ENCODE measurements at places on chromosomes 2 and 18.

DNA sequence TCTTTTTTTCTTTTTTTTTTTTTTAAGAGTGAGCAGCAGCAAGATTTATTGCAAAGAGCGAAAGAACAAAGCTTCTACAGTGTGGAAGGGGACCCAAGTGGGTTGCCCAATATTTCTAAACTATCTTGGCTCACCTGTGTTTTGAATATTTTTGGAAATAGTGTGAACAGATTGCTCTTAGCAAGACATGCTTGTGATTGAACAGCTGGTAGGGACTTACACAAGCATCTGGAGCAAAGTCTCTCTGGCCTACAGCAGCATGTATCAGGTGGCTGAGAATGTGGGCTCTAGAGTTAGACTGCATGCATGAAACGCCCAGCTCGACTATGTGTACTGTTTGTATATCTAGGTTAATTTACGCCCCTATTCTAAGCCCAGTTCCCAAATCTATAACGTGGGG lies 40.3 kb upstream of the FBXO11 start:
- DNase-seq: no peak

GRCh38 chr2:2057125-2057721 lies 273.9 kb downstream of the MYT1L start:
- DNase-seq: no peak

DNA sequence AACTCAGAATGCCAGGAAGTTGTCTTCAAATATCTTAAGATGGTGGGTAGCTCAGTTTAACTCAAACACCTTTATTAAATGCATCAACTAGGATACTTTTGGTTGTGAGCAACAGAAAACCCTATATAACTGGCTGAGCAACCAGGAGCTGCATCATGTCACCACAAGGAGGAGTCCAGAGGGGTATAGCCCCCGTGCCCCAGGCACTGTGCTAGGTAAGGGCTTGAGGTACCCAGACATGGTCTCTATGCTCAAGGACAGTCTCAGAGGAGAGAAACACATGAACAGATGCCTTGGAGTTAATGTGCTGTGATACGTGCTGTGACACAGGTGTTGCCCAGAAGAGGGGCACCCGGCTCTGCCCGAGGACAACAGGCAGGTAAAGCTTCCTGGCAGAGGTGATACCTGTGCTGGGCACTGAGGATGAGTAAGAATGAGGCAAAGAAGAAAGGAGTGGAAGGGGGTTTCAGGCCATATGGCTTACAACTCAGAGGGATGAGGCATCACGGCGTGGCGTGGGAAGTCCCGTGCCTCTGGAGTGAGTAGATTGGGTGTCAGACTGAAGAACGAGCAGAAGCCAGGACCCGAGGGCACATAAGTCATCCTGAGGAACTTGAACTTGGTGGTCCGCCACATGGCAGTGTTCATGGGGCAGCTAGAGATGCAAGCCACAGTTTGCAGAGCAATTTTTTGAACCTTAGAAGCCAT lies 32.0 kb upstream of the CAB39 start:
- peak; percentile 48 for DNase-seq

GRCh38 chr2:129892360-129892759 lies 87.1 kb upstream of the RAB6C start:
- no peak for DNase-seq

DNA sequence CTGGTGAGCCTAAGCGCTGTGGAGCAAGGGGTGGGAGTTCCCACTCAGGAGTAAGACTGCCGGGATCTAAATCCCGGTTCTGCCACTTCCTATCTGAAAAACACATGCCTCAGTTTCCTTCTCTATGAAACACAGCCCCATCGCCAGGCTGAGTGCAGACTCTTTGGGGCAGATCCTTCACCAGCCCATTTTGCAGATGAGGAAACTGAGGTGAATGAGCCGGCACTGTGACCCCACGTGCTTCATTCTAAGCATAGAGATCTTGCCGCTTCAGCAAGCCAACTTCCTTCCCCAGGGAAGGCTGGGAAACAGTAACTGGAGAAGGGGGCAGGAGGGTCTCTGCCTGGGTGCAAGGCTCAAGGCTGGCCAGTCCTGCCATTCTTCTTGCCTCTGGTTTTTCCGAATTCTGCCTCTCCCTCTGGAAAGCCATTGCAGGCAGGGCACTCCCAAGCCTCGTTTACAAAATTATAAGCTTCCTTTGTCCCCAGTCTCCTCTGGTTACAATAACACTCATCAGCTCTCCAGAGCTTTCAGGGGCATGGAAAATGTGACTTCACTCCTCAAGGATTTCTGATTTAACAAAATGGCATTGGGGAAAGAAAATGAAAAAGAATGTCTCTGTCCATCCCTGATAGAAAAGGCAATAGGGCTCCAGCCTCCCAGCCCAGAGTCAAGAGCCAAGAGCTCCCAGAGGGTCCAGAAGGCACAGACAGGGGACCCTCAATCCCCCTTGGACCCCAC lies 249.2 kb downstream of the TNS1 start:
- DNase-seq: no peak

DNA sequence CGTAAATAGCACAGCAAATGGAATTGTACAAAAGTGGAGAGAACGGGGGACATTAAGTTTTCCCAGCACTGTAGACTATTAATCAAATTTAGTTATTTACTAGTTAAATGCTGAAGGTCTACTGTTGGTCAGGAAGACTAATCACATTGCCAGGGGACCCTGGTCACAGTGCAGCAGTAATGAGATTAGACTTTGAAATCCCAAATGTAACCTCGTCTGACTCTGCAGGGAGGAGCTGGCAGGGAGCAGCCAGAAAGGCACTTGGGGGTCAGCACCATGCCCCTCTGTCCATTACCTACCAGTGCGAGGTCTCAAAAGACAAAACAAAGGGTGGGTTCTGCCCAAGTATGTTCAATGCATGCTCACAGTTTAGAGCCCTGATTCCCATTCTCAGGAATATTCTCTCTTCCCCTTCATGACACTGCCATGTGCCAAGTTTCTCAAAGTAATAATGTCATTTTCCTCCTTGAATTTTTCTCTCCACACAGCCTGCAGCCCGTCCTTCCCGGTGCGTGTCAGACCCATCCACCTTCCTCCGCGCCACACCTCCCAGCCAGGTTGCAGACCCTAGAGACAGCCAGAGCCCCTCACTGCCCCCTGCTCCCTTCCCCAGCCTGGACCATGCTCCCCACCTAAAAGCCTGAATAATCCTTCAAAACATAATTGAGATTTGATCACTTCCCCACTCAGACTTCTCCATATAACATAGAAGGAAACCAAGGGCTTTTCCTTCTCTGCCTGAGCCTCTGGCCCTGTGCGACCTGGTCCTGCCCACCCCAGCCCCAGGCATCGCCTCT lies 52.5 kb downstream of the TMEM18 start:
- no peak for DNase-seq

GRCh38 chr18:76348267-76349066 lies 146.6 kb downstream of the ZNF516 start:
- no peak for DNase-seq
